ENCODE measurements at places on chromosomes 2 and 18.

DNA sequence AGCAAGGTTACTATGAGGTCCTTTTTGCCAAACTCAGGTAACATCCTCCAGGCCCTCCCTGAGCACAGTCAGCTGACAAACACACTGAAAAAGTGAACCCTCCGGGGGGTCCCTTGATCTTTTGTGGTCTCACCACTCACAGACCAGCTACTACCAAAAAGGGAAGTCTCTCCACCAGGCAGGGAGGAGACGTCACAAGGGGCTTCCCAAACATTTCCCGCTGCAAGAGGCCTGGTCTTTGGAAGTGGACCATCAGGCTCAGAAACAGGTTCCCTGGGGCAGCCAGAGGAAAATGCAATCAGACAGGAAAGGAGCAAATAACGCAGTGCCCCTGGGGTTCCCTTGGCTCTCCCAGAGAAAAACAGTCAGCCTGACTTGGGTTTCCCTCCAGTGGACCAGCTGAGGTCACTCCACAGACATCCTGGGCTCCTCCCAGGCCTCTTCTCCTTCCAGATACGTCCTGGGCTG is 38.7 kb upstream of the POMC start:
- DNase-seq = no peak

- no peak for DNase-seq
Observed at GRCh38 chr2:18829251-18829902, 240.0 kb upstream of the NT5C1B start.

GRCh38 chr2:160906878-160907277 is 253.3 kb upstream of the TANK start:
- no peak for DNase-seq

GRCh38 chr2:119428488-119429224 is 3.0 kb upstream of the TMEM37 start:
- no peak for DNase-seq

DNA sequence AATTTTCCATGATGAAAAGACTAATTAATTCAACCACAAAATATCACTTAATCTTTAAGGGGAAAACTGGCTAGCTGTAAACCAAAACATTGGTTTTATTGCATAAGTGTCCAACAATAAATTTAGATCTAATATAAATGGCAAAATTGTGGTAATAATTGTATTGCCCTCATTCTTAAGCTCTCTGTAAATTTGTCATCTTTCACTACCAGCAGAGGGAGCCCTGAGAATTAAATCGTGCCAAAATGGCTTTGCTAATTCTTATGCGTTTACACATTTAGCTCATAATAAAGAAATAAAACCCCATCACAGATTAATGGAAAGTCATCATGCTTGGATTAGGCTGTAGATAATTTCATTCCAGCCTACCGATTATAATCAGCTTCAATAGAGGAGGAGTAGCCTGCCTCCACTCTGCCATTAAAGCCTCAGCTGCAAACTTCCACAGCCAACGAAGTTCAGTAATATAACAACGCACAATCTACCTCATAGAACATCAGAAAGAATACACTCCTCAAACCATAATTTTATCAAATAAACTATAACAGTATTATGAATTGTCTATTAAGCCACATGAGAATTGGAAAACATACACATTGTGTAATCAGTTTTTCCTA is 70.0 kb upstream of the ATP5MC3 start:
- no peak for DNase-seq

DNA sequence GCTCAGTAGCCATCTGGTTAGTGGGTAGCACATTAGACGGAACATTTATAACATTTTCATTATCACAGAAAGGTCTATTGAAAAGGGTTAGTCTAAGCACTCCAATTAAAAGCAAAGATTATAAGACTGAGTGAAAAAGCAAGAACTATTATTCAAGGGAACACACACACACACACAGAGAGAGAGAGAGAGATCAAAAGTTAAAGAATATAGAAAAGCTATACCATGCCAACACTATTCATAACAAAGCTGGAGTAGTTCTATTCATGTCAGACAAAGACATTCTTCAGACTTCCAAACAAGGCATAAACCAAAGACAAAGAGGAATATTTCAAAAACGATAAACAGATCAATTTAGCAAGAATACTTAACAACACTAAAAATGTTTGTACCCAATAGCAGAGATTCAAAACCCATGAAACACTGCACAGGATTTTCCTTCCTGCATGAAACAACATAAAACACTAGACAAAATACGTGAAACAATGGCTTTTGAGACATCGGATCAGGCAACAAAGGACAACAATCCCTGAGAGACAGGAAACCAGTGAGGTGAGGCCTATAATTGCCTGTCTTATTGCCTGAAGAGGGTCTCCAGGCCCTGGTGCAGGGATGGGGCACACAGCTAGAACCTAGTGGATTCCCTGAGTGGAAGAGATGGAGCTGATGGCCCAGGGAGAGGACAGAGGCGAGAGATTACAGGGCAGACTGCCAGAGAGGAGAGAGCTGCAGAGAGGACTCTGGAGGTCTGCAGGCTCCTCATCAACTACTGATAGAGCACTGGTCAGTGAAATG is 83.6 kb upstream of the NPAS2 start:
- DNase-seq = no peak

GRCh38 chr2:5959836-5960820 is 267.9 kb downstream of the SOX11 start:
- no peak for DNase-seq

- DNase-seq = peak; percentile 19
Observed at GRCh38 chr18:36688020-36688965, 140.5 kb downstream of the TPGS2 start.

DNA sequence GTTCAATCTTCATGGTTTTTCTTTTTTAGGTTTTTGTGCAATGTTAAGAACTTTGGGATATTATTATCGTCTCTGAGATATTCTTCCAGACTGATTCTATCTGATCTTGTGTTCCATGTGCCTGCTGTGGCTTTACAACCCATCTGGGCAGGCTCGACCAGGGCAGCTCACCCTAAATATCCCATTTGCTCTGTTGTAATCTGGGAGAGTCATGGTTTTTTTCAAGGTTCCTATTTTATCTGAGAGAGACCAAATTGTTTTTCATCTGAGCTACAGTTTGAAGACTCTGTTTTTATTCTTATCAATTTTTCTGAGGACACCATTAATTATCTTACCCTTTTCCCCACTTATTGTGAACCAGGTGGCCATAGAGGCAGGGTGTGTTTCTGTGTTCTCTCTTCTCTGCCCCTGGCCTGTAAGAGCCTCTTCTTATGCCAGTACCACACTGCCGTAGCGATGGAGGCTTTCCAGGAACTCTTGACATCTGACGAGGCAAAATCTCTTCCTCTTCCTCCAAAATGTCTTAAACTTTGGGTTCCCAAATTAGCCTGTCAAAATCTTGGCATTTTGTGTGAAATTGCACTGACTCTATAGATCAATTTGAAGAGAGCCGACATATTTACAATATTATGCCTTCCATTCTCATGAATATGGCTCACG is 3.1 kb downstream of the SP140L start:
- no peak for DNase-seq

DNA sequence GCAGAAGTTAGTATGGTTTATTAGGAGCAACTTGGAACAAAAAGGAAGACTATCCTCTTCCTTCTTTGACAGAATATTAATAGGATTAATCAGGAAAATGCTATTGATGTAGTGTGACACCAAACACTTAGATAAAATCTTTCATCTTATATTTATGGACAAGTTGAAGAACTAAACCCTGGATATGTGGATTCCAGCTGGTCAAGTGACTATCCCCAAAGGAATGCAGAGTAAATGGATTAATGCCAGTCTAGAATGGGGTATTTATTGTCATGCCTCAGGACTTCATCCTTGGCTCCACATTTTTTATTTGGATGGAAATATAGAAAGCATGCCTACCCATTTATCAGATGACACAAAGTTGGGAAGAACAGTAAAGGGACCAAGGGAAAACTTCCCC is 124.0 kb upstream of the TTC39C start:
- no peak for DNase-seq

GRCh38 chr2:234427081-234428061 is 69.5 kb downstream of the ARL4C start:
- DNase-seq = peak; percentile 27

GRCh38 chr2:15359716-15360531 is 201.2 kb downstream of the NBAS start:
- DNase-seq = no peak

DNA sequence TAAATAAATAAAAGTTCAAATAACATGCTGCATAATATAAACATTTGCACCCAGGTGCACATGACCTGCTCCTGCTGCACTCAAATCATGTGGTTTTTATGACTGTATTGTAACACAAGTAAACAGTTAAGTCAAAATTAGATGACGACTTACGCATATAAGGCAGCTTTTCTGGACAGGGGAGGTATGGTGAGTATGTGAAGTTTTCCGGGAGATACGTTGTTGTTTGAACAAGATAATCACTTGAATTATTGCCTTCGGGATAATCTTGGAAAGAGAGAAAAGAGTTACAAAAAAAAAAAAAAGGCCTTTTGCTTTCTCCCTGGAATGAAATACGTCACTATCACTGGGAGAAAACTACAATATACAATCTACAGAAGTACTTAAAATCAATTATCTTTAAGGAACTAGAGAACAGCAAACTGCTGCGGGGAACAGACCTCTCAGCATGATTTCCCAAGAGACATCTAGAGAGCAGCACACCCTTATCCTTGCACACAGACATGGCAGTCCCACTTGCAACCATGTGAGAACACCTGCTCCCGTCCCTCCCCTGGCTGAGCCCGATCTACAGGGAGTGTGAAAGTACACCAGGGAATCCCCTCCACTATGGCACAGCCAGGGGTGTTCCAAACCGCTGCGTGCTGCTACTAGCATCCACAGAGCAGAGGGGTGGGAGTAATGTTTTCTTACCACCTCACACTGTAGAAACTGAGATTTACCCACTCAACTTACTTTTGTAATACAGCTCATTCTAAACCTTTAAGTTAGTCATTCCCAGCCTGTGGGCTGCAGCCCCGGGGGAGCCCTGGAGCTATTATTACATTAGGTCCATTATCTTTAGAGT is 26.3 kb downstream of the B4GALT6 start:
- DNase-seq = no peak

- DNase-seq = no peak
Observed at GRCh38 chr2:176961775-176962619, 250.6 kb upstream of the HNRNPA3 start.

Data from CD8-positive, alpha-beta T cell (primary cell).